ENCODE measurements at places on chromosomes 16 and 17.

- no peak for DNase-seq
These were observed 6.5 kb upstream of the CCL2 start for GRCh38 chr17:34248511-34249024.

GRCh38 chr17:81384929-81385319 is 10.3 kb upstream of the BAHCC1 start:
- no peak for DNase-seq

DNA sequence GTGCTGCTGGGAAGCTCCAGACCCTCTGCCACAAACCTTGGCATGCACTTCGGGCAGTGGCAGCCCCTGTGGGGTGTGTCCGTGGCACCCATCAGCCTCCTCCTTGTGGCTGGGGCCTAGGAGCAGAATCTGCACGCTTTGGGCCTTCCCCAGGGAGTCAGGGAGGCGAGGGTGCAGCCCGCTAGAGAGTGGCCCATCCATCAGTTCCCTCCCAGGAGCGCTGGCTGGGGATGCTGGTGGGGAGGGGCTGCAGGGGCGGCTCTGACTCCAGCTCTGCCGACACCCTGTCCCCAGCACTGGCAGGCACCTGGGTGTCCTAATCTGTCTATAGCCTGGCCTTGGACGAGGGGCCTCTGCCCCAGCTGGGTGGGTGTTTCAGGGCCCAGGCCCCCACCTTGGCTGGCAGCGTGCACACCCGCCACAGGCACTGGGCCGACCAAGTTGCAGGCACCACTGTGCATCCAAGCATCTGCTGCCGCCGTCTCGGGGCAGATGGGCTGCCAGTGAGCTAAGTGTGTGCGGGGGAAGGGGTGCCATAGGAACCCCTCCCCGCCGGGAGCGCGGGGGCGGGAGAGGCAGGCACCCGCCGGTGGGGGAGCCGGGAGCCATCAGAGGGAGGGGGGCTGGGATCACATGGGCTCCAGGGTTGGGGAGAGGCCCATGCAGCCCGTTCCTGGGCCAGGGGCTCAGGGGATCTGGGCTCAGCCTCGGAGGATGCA is 30.2 kb downstream of the ENDOV start:
- DNase-seq = no peak

DNA sequence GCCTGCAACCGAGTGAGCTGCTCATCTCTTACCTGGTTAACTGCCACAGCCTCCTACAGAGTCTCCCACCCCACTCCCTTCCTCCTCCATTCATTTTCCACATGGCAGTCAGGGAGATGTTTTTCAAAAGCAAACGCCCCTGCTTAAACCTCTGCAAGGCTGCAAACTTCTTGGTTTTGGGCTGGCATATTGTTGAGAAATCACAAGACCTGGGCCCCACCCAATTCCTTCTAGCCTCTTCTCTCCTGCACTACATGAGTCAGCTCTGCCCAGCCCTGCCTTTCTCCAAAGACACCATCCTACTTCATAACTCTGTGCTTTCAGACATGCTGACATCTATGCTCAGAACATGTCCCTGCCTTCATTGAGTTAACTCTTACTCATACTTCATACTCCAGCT is 136.1 kb downstream of the SPACA3 start:
- no peak for DNase-seq

GRCh38 chr17:80396157-80397033 is 18.6 kb upstream of the ENDOV start:
- DNase-seq = no peak

DNA sequence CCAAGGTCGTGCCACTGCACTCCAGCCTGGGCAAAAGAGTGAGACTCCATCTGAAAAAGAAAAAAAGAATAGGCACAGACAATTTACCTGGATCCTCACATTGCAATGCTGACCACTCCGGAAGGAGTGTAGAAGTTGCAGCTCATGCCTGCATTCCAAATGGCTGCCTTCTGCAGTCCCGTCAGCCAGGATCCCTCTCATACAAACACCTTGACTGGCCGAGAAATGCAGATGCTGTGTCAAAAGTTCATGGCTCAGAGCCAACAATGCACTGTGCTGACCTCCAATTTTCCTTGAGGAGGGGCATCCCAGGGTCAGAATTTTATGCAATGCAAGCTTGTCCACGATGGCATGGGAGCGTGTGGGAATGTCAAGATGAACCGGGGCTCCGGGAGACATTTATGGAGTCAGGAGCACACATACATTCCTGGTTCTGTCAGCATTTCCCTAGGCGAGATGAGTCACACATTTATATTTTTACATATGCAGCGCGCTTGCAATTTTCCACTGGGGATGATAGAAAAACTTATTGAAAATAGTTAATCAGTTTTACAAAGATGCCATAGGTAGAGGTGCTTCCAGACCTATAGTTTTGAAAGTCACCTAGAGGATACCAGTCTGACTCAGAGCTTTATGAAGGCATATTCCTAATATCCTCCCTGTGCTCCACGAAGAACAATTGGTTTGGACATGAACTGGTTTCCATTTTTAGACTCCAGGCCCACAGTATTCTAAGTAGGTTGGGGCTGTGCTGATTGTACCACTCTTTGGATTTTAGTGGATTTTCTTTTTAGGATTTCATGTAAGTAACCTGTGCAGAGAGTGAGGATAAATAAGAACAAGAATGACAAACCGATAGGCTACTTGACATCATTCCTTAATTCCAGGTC is 614.6 kb downstream of the MAF start:
- DNase-seq = no peak

DNA sequence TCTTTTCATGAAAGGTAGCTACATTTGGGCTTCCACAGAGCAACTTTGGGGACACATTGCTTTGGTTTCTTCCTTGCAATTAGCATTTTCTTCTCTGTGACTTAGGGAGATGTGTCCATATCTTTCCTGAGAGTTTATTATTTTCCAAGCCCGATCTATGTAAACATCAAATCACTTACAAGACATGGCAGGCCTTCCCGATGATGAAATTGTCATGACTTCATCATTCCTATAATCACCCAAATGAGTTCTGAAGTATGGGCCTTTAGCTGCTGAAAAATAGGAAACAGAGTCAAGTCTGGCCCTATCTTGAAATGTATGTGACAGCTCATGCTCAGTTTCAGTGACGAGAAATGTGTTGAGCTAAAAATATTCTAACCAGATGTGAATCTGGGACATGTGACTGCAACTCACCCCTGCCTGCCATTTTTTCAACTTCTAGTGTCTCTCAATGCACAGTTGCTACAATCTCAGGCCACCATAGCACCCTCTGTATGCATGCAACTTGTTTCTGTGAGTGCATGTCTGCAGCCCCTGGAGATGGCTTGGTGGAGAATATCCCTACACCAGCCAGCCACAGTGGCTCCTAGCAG is 199.6 kb upstream of the MAF start:
- DNase-seq = no peak

DNA sequence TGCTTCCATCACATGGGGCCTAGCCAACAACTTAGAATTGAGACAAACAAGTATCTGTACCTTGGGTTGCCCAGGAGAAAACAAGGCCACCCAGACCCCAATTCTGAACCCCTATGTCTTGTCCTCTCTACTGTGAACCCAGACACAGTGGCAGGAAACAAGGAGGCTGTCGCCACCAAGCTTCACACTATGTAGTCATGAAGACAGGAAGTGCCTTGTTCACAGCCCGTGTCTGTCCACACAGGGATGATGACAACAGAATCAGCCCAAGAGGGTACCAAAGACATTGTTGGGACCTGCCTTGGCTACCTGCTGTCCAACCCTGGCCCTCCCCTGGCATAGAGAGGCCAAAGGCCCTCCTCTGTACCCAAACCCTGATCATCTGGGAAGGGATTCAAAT is 84.8 kb downstream of the CDYL2 start:
- DNase-seq = no peak

GRCh38 chr16:67407788-67408452 is 8.4 kb downstream of the ZDHHC1 start:
- DNase-seq = no peak

DNA sequence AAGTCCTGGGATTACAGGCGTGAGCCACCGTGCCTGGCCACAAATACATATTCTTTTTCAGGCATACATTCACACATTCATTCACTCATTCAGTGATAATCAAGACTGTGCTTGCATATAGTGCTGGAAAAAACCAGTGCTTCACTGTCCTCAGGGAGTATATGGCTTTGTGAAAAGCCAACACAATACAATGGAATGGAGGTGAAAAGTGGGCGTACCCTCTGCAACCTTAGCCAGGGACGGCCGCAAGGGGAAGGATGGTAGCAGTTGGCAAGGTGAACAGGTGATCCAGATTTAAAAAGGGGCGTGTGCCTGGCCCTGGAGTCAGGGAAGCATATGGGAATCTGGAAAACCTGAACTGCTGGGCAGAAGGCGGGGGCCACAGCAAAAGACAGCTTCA is 18.1 kb upstream of the GAN start:
- no peak for DNase-seq

DNA sequence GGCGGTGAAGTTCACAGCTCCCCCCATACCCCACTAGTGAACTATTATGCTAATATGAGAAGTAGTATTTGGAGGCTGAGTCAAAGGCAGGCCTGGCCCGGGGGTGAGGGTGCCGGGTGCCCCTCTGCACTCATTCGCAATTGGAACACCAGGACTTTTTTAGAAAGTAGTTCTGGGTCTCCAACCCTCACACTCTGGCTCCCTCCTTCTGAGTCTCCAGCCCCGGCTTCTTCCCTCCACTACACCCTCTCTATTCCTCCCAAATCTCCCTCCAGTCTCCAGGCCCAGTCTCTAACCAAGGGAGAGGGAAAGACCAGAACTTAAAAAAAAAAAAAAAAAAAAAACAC is 11.3 kb upstream of the HOXB2 start:
- DNase-seq = no peak

GRCh38 chr17:7393613-7394451 is 493 bp downstream of the PLSCR3 start:
- DNase-seq = no peak

- DNase-seq = no peak
These were observed 49.7 kb downstream of the NF1 start for GRCh38 chr17:31144428-31144827.

- DNase-seq = peak; percentile 61
These were observed 28.1 kb upstream of the PECAM1 start for GRCh38 chr17:64418506-64419339.

GRCh38 chr16:89067677-89068443 is 25.8 kb upstream of the ACSF3 start:
- DNase-seq = no peak

DNA sequence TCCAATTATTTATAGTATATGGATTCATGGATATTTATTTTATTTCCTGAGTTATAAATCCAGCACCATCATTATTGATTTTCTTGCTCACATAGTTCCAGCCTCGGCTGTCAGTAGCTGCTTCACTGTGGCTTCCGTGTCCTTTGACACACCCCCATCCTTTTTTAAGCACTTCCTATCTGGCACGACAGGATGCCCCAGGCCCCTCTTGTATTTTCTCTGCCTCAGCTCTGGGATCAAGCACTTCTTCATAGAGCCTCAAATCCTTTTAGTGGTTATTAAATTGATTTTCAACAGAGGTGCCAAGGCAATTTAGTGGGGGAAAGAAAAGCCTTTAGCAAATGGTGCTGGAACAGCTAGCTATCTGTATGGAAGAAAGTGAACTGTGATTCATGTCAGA is 59.8 kb downstream of the GAN start:
- no peak for DNase-seq

DNA sequence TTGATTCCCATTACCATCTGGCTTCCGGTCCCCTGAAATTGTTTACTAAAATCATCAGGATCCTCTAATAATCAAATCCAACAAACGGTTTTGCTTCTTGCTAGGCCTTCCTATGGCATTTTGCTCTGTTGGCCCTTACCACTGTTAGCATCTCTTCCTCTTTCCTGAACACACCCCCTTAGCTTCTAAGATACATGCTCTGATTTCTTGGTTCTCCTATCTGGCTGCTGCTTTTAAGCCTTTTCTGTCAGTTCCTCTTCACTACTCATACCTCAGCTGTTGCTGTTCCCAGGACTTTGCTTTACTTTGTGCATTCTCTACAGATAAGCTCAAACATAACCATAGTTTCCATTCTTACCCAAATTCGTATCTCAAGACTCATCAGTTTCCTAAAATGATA is 11.4 kb downstream of the CAPNS2 start:
- no peak for DNase-seq

DNA sequence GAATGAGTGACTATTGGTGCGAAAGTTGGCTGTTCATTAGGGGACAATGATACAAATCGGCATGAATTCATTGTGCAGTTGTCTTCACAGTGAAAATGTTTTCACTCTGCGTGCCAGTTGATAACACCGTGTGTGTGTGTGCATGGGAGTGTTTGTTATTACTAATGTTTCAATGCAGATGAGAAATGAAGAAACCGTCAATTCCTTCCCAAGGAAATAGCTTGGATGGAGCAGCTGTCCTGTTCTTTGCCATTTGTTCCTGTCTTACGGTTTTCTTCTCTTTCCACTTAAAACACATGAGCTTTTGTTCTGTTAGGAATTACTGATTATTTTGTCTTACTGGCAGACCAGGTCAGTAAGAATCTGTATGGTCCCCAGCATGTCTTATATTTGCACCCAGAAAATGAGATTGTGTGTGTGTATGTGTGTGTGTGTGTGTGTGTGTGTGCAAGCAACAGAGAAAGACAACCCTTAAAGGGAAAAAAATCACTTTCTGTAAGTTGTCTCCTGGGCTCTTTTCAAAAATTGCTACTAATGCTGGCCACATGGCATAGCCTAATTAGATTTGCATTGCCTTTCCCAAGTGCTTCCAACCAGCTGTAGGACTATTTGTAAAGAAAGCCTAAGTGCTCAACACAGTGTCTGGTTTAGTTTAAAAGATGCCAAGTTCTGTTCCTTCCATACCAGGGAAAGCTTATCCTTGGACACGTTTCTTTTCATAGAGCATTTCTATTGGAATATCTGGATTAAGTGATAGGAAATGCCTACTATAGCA is 23.8 kb downstream of the SHISA9 start:
- no peak for DNase-seq

DNA sequence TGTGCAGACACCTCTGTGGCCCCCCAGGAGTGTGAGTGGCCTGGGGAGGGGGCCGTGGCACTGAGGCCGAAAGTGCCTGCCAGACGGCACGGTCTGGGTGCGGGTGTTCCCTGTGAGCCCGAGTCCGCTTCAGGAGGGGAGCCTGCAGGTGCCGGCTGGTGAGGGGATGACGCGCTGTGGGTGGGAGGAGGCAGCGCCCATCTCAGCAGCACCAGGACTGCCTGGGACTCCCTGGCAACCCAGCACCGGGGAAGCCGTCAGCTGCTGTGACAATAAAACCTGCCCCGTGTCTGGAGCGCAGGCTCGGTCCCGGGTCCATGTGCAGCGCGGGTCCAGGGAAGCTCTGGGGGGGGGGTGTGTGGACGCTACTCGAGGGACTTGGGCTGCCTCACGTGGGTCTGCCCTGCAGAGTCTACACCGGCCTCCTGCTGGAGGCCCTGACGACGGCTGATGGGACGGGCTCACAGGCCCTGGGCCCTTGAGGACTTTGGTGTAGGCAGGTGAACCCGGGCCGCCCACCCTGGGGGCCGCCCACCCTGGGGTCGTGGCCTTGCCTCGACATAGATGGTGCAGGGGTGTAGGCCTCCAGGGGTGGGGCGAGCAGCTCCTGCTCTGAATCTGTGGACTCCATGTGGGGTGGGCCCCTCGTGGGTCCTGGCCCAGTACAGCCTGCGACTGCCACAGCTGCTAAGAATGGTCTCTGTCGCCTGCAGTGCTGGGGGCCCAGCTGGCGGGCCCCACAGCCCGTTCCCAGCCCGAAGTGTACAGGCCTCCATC is 5.9 kb upstream of the RAB40C start:
- no peak for DNase-seq

GRCh38 chr16:85448557-85449190 is 164.4 kb upstream of the GSE1 start:
- DNase-seq = peak; percentile 72

- DNase-seq = no peak
These were observed 183.6 kb downstream of the IRF8 start for GRCh38 chr16:86082418-86083030.

Data from left kidney (tissue), 8 donors.